CD4-positive, alpha-beta T cell treated with Interleukin-17A for 4 hours (primary cell): ENCODE measurements at places on chromosomes 16 and 17.

GRCh38 chr17:348692-349425 lies 3.7 kb downstream of the RPH3AL start:
- DNase-seq = no peak

DNA sequence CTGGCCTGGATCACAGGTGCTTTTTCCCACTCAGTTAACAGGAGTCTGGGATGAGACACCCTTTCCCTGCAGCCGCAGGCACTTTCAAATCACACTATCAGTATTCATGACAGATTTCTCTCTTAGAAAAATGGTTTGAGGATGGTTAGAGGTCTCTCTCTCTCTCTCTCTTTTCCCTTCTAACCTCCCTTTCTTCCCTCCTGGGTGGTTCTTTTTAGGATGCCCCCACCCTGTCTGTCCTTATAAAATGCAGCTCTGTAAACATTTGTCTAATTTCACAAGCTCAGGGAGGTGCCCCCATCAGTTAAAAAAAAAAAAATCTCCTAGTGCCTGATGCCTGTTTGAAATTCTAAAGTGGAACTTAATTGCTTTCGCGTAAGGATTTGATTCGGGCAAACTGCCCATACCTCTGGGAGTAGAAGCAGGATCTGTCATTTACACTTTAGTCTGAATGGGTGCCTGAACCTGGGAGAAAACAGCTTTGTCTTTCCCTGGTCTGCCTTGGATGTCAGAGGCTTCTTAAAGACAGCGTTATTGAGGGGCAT lies 158.8 kb downstream of the CCDC182 start:
- no peak for DNase-seq

GRCh38 chr16:6602405-6602804 lies 730.2 kb upstream of the RBFOX1 start:
- no peak for DNase-seq

DNA sequence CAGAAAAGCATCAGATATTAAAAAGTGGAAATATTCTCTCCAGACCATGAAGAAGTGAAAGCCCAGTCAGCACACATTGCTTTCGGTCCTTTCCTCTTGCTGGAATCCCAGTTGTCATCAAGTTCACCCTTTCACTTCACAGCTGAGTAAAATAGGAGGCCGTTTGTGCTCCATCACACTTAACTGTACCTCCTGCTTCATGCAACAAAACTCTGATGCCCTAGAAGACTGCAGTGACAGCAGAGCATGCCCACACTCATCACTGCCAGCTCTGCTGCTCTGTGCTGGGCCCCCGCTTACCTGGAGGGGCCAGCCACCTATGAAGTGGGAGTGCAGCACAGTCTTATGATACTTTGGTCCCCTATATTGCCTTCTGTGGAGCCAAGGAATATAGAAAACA lies 62.5 kb downstream of the N4BP1 start:
- DNase-seq = no peak

DNA sequence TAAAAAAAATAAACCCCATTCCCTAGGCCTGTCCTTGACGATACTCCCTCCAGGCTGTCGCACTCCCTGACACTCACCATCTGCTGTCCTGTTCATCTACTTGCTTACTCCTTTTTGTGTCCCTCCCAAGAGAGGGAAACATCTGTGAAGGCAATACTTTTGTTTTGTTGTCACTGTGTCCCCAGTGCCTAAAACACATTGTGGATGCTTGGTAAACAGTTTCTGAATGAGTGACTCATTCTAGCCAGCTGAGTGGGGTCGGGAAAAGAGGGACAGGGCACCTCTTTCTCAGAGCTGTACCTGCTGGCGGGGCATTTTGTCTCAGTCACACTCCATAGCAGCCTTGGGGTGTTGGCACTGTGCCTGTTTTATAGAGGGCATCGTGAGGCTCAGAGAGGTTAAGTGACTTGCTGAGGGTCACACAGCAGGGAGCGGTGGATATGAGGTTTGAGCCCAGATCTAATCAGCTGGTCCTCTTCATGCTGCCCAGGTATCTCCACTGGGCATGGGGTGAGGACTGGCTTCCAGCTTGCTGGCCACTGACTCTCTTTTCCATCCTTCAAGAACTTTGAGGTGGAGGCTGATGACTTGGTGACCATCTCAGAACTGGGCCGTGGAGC lies 15.6 kb downstream of the MAP2K3 start:
- no peak for DNase-seq

DNA sequence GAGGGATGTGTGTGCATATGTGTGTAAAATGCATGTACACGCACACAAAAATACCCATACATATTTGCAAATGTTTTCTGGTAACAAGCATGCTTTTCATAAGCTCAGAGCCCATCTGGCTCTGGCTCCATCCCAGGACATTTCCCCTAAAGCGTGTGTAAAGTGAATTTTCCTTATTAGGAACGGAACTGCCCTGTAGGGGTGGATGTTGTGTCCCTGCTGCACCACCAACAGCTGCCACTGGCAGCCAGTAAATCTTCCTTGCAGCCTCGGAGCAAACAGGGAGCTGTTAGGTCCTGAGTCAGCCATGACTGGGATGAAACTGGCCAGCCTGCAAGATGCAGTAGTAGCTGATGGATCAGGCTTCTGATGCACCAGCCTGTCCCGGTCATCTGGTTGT lies 393.5 kb downstream of the UTP18 start:
- no peak for DNase-seq

DNA sequence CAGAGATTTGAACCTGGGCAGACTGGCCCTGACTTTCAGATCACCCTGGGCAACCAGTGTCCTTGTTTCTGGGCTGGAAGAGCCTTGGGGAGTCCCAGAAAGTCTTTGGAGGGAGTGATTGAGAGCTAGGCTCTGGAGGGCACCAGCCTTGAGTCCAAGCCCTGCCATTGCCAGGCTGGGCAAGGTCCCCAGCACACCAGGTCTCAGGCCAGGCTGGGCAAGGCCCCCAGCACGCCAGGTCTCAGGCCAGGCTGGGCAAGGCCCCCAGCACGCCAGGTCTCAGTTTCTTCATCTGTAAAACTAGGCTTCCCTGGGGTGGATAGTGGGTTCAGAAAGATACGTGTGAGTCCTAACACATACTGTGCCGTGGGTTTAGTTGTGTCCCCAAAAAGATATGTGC lies 135.0 kb downstream of the IRF8 start:
- no peak for DNase-seq

- DNase-seq = peak; percentile 33
These were observed 65.7 kb downstream of the CENPV start for GRCh38 chr17:16287563-16288027.

DNA sequence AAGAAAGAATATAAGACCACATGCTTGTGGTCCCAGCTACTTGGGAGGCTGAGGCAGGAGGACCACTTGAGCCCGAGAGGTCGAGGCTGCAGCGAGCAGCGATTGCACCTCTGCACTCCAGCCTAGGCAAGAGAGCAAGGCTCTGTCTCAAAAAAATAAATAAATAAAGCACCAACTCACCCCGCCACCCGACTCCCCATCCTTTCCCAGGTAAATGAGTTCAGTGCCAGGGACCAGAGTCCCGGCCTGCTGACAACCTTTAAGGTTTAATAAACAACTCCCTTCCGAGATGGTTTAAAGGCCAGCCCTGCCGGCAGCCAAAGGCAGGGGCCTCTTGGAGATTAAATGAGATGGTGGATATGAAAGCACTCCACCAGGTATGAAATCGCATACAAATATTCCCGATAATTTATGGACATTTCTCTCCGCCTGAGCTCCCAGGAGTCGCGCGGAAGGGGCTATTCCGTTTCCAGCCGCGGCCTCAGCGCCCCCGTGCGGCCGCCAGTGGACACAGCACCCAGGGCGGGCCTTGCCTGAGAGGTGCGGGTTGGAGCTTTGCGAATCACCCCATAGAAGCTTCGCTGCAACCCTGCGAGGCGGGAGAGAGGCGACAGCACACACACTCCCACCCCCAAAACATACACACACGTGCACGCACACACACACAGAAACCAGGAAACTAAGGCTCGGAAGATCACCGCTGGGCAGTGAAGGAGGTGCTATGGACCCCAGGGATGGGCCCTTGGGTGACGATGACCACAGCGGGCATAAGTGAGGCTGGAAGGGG lies 4.0 kb upstream of the RPL38 start:
- peak; percentile 69 for DNase-seq

- DNase-seq = no peak
These were observed 13.5 kb downstream of the CD300LF start for GRCh38 chr17:74699236-74699635.

DNA sequence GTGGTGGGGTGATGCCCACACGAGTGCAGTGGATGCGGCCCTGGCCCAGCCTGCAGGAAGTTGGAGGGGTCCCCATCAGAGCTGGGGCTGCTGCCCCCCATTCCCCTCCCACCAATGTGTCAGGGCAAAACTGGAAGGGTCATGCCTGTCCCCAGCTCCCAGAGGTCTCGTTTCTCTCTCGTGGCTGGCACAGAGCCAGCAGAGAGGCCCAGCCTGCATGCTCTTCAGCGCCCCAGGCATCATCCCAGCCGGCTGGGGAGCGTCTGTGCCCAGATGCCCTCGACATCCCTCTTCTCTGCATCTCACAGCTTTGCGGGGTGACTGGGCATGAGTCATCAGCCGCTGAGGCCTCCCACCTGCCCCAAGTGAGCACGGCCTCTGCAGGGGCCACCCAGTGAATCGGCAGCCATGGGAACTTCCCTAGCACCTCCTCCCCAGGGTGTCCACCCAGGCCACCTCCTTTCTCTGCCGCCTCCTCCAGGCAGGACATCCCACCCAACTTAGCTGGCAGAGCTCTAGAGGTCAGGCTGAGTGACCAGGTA lies 9.8 kb upstream of the CSNK1D start:
- peak; percentile 32 for DNase-seq

GRCh38 chr16:14088155-14088753 lies 17.1 kb downstream of the MRTFB start:
- DNase-seq = no peak

DNA sequence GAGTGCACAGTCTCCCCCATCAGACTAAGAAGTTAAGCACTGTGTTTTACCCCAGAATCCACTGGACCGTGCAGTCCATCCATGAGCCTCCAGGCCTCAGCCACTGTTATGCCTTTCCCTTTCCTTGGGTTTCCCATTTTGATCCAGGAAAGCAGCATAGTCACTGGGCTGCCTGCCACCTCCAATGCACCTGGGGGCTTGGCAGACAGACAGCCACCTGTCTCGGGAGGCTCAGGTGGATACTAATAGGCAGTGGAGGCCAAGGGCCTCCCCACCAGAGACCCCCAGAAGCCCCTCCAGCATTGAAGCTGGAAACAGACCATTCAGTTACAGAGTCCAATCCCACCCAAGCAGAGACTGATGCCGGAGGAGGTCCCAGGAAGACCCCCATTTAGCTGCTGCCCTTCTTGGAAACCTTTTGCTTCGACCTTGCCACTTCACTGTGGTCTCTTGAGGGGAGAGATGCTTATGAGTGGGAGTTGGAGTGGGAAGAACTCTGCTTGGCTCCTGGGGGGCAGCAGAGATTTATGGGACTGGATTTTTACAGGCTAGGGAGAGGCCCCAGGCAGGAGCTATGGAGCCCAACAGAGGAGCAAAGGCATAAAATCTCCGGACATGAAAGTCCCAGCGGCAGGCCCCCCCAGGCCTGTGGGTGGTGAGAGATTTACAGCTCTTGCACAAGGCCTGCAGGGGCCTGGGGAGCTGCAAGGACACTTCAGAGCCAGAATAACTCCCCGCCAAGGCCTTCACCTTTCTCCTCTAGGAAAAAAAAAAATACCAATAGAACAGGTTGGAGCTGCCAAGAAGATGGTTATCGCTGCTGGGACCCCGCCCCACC lies 12.2 kb upstream of the SP2 start:
- no peak for DNase-seq

DNA sequence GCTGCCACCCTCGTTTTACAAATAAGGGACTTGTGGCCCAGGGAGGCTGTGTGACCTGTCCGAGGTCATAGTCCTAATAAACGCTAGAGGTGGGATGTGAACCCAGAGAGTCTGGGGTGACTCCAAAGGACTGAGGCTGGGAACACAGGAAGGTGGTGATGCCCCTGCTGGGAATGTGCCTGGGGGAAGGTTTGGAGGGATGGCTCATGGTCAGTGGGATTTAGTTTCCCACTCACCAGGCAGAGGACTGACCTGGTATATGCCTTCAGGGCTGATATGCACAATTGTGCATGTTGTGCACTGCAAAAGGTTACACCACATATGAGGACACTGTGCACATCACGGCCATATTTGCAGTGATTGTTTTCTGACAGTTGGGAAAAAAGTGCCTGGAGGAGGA lies 13.9 kb upstream of the WNT9B start:
- no peak for DNase-seq

DNA sequence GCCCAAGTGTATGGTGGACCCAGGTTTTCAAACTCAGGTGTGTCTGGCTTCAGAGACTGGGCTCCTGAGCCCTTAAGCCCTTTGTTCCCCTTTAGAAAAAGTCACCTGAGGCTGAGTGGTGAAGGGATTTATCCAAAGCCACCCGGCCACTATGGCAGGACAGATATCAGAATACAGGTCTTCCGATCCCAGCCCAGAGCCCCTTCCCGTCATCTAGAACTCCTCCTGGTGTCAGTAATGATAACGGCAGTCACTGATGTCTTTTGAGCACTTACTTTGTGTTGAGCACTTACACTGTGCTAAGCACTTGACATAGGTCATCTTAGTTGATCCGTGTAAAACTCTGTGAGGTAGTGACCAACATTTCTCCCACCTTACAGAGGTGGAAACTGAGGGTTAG lies 16.6 kb downstream of the NOD2 start:
- no peak for DNase-seq

GRCh38 chr16:49563666-49564065 lies 190.1 kb downstream of the C16orf78 start:
- no peak for DNase-seq

- DNase-seq = no peak
These were observed 17.4 kb upstream of the COL1A1 start for GRCh38 chr17:50218771-50219315.

GRCh38 chr16:15897834-15898254 lies 9.4 kb upstream of the CEP20 start:
- DNase-seq = no peak

GRCh38 chr16:57998486-57998885 lies 2.0 kb downstream of the ZNF319 start:
- DNase-seq = peak; percentile 79

DNA sequence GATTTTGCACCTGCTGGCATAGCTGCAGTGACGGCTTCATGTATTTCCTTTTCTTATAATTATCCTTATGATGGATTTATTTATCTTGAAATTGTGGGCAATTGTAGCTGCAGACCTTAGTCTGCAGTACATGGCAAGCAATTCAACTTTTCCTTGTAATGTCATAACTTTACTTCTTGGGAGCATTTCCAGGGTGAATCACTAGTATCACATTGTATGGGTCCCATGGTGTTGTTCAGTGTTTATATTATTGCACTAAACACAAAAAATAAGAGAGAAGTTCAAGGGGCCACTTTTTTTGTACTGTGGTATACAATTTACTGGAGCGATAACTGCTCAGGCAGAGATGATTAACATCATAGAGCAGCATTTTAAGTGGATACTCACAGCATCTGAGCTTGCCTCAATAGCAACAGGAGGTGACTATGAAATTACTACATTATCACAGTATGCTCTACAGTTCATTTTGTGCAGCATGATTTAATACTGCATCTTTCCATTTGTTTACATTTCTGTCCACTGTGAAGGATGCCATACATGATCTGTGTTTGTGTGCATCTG lies 169.5 kb downstream of the STX8 start:
- no peak for DNase-seq

DNA sequence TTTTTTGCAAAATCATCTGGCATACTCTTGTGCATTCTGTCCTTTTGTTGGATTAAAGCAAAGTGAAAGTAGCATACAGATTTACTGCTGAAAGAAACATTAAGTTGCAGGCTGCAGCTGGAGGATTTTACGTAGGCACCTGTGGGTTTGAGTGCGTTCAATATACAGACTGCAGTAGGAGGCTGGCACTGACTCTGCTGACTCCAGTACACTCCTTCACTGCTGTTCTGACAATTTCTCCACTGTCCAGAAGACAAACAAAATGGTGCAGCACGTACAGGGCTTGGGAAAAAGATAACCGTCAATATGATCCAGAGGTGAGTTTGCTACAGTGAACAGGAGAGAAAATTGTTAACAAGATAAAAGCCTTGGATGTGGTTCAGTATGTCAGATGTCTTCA lies 73.3 kb downstream of the TANC2 start:
- no peak for DNase-seq
